ENCODE measurements at places on chromosomes 2 and 18. TPM values are rescaled to one million over a fixed set of nuclear protein-coding genes. Genes with fewer than 3 reads are reported as not detected.

The UNC80 gene
- 0.22 TPM for total RNA-seq

The ELAC1 gene
- total RNA-seq = 6.3 TPM

The MLPH gene
- 25.5 TPM for total RNA-seq

The LBX2 gene
- 0.53 TPM for total RNA-seq

DNA sequence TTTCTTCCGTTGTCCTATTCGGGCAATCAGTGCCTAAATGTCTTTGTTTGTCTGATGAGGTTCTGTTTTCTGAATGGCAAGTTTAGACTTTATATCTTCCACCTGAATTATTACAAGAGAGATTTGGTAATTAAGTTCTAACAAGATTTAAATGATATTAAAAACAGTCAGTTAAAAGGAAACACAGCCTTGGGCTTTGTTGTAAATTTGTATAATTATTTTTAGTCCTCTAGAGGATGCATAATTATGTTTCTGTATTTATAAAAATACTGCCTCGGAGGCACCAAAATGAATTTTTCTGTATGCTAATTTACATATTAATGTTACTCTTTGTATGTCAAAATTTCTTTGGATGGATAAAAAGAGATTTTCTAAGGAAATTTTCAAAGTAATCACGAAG is 136.7 kb downstream of the CDCA7 start:
- no peak for DNase-seq

DNA sequence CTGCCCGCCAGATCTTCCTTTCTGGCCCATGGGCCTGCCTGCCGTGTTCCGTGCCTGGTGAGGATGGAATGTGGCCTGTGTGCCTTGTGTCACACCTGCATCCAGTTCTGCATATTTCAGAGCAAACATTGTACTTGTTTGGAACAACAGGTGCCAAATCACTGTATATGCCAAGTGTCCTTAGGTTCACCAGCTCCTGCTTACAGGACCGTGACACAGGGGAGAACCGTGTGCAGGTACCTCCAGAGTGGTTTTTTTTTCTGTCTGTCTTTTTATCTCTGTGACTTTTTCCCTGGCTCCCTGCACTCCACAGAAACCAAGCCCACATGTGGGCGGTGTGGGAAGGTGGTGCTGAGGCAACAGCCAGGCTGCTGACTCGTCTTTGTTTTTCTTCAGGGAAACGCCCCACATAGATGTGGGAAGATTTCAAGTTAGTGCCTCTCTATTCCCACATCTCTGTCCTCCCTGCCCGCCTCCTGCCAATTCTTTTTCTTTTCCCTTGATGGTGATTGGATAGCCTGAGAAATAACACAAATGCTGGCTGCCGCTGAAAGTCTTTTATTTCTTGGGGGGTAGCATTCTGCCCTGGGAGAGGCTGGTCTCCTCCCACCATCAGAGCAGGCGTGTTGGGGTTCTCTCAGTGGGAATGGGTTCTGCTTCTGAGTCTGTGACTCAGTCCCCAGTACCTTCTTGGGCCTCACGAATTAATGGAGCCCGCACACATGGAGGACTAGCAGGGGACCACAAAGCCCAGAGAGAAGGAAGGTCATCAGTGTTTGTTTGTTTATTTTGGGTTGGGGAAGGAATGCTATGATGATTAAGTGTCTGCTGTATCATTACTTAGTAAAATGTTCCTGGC is 21.4 kb downstream of the GRHL1 start:
- DNase-seq = no peak

- no peak for DNase-seq
These were observed 90.2 kb upstream of the TMEM18 start for GRCh38 chr2:767440-767839.

DNA sequence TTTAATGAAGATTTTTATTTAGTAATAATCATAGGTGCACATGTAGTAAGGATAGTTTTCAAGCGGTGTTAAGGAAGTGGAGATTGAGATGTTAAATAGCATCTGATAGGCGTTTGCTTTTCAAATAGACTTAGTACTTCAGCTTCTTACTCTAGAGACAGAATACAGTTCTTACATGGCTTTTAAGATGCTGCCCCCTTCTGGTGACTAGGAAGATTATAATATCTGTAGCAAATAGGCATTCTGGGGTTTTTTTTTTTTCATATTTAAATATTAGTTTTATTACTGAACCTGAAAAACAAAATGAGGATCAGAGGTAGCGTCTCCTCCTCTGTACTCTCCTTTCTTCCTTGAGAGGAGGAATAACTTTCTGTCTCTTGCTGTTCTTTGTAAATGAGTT is 100.2 kb downstream of the AGAP1 start:
- DNase-seq = no peak

All from sciatic nerve (tissue), 2 donors.